ENCODE measurements at places on chromosomes 1 and 21. TPM values are rescaled to one million over a fixed set of nuclear protein-coding genes. Genes with fewer than 3 reads are reported as not detected.

DNA sequence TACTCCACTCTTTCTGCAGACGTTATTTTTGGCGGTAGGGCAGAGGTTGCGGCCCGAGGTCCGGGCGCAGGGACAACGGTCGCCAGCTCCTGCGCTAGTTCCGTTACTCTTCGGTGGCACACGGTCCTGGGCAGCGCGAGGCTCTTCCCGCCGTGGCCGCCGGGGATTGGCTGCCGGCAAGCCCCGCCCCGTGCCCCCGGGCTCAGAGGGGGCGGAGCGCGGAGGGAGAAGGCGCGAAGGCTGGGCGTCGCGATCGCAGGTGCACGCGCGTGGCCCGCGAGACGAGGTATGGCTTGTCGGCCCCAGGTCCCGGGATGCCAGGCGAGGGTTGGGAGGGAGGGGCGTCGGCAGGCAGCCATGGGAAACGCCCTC is 518 bp upstream of the SHE start:
- H3K36me3 ChIP-seq: no peaks in the 10 kb centered on the region
- H3K4me3 ChIP-seq: peak overlapping the region; percentile 59
- no peaks in the 10 kb centered on the region for H3K4me1 ChIP-seq
- DNase-seq: no peak

DNA sequence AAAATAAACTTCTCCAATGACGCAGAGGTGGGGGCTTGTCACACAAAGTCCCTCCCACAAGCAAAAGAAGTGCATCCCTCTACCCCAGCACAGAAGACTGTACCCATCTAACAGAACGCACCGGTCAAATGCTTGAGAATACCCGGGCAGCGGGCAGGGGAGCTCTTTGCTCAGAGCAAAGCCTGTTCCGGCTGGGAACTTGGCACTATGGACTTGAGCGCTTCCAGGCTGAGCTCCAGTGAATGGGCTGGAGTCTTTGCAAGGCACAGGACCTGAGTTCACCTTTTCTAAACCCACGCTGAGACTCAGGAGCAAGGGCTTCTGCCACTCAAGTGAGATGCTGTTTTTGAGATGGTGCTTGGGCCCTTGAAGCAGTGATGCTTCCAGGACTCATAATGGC is 20.3 kb downstream of the RHBG start:
- H3K36me3 ChIP-seq: no peaks in the 10 kb centered on the region
- no peak overlapping the region for H3K27ac ChIP-seq
- peaks cover 76% of the 10 kb centered on the region for H3K27me3 ChIP-seq
- H3K4me1 ChIP-seq: peaks cover 4% of the 10 kb centered on the region
- no peak for DNase-seq

GRCh38 chr1:54272772-54273091 is 72.8 kb downstream of the MRPL37 start:
- peak overlapping the region; percentile 78 for H3K4me3 ChIP-seq
- DNase-seq: no peak
- peaks cover 57% of the 10 kb centered on the region for H3K4me1 ChIP-seq
- no peaks in the 10 kb centered on the region for H3K27me3 ChIP-seq
- H3K27ac ChIP-seq: peak overlapping the region; percentile 91
- H3K36me3 ChIP-seq: peaks cover 5% of the 10 kb centered on the region

DNA sequence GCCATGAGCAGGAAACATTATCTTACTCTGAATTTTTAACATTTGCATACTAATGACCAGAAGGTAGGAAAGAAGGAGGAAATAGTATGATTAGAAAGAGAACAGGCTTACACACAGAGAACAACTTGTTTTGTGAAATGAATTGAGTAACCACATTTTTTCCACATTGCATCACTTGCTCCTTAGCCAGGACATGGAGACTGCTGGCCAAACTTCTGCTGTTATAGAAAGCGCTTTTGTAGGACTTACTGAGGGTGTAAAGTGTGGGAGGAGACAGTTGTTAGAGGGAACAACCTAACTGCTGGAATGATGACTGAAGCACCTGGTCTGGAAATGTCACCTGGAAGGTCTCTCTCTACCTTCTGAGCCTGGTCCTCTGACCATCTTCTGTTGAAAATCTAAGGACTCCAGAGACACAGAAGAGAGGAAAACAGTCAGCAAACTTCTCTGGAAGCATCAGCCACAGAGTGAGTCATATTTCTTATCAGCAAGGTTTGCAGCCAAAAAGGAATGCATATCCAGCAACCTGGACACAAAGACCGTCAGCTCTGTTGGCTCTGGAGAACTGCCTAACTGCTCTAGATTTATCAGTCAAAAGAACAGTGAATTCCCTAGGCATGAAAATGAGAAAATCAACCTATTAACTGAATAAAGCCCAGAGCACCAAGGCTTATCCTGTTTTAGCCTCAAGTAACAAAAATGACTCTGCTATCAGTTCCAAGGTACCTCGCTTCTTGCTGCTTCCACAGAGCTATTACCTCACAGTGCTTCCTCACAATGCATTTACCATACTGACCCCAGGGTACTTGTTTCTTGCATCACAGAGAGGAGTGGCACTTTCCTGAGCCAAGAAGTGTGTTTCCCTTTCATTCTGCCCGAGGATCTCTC is 88.0 kb upstream of the SLFNL1 start:
- H3K27me3 ChIP-seq: no peaks in the 10 kb centered on the region
- H3K4me1 ChIP-seq: peaks cover 10% of the 10 kb centered on the region
- H3K4me3 ChIP-seq: peak overlapping the region; percentile 54
- DNase-seq: no peak
- peak overlapping the region; percentile 95 for H3K27ac ChIP-seq

DNA sequence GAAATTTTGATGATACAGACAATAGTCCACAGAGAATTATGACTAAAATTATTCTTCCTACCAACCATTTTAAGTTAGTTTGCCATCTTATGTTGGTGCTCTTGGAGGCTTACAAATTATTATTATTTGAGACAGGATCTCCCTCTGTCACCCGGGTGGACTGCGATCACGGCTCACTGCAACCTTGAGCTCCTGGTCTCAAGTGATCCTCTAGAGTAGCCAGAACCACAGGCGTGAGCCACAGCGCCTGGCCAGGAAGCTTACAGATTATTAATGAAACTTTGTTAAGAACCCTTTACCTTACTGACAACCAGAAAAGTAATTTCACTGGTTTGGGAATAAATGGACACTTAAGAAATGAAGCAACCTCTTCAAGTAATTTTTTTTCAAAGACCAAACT is 8.0 kb upstream of the DNAJB4 start:
- no peak overlapping the region for H3K27ac ChIP-seq
- H3K36me3 ChIP-seq: peaks cover 8% of the 10 kb centered on the region
- DNase-seq: no peak

DNA sequence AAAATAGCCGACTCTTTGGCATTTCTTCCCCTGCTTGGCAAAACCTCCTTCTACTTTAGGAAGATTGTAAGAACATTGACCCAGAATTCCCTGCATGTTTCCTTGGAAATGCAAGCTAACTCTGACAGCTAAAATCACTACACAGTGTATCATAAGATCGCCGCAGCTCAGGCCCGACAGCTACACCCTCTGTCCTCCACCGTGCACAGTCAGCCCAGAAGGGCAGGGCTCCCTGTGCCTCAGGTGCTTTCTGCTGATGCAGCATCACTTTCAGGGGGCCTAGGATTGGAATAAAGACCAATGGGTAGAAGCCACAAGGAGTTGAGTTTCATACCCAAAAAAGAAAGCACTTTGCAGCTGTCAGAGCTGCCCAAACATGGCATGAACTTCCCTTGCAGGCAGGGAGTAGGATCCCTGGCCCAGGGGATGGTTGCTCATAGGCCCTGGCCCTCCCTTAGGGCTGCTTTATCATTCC is 145.3 kb downstream of the SEC16B start:
- H3K27ac ChIP-seq: no peak overlapping the region
- H3K4me3 ChIP-seq: no peak overlapping the region
- peaks cover 13% of the 10 kb centered on the region for H3K4me1 ChIP-seq
- no peaks in the 10 kb centered on the region for H3K36me3 ChIP-seq
- no peak for DNase-seq

- H3K27me3 ChIP-seq: no peaks in the 10 kb centered on the region
- peaks cover 42% of the 10 kb centered on the region for H3K4me1 ChIP-seq
- H3K27ac ChIP-seq: peak overlapping the region; percentile 85
- peak overlapping the region; percentile 97 for H3K4me3 ChIP-seq
- H3K36me3 ChIP-seq: peaks cover 12% of the 10 kb centered on the region
Observed at GRCh38 chr1:178542554-178543289, 29.8 kb downstream of the TEX35 start.

GRCh38 chr1:150928286-150928685 is 2.1 kb downstream of the SETDB1 start:
- no peaks in the 10 kb centered on the region for H3K27me3 ChIP-seq
- no peaks in the 10 kb centered on the region for H3K4me1 ChIP-seq
- DNase-seq: no peak
- H3K4me3 ChIP-seq: peak overlapping the region; percentile 66
- H3K36me3 ChIP-seq: peaks cover 43% of the 10 kb centered on the region

DNA sequence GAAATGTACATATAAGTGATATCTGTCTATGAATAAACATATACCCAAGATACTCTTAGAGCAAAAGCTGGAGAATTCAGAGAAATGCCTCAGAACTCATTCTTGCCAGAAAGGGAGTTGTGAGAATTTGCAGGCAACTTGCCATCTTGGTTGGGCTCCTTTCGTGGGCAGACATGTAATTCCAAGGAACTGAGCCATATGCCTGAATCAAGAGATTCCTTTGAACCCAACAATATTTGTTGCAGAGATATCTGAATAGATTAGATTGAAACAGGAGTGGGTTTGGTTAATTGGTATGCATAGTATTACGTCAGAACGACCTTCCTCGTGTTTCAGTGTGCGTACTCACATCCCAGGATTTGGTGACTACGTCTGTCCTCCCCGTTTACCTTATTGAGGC is 67.0 kb downstream of the TGFB2 start:
- no peak for DNase-seq
- H3K4me3 ChIP-seq: no peak overlapping the region
- no peak overlapping the region for H3K27ac ChIP-seq

DNA sequence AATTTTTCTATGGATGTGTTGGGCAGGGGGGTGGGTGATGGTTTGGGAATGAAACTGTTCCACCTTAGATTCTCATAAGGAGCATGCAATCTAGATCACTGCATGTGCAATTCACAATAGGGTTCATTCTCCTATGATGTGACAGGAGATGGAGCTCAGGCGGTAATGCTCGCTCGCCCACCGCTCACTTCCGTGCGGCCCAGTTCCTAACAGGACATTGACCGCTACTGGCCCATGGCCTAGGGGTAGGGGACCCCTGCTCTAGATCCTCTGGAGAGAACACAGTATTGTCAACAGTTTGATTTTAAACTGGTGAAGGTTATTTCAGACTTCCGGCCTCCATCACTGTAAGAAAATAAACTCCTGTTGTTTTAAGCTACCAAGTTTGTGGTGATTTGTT is 55.0 kb upstream of the USH2A start:
- no peaks in the 10 kb centered on the region for H3K27me3 ChIP-seq
- no peaks in the 10 kb centered on the region for H3K4me1 ChIP-seq
- no peak overlapping the region for H3K27ac ChIP-seq

GRCh38 chr1:107563441-107563840 is 401.5 kb downstream of the VAV3 start:
- no peaks in the 10 kb centered on the region for H3K4me1 ChIP-seq
- H3K27ac ChIP-seq: no peak overlapping the region
- H3K27me3 ChIP-seq: no peaks in the 10 kb centered on the region
- DNase-seq: no peak
- H3K4me3 ChIP-seq: no peak overlapping the region
- H3K36me3 ChIP-seq: no peaks in the 10 kb centered on the region

IGFN1 gene
- 7.9 TPM for total RNA-seq

RXFP4 gene
- total RNA-seq: not detected

TMEM269 gene
- 0.41 TPM for total RNA-seq

MAN1A2 gene
- 47.8 TPM for total RNA-seq

KCNJ10 gene
- total RNA-seq: not detected

OR2T2 gene
- total RNA-seq: not detected

CLDN8 gene
- total RNA-seq: 2.5 TPM

EVA1C gene
- total RNA-seq: 0.63 TPM

ZZZ3 gene
- total RNA-seq: 49.1 TPM

All from type B pancreatic cell (in vitro differentiated cells).